CD4-positive, alpha-beta T cell treated with Interleukin-15 for 1 hour (primary cell): ENCODE measurements at places on chromosomes 1 and 21.

GRCh38 chr1:70169018-70169839 lies 36.1 kb downstream of the LRRC40 start:
- DNase-seq = no peak

DNA sequence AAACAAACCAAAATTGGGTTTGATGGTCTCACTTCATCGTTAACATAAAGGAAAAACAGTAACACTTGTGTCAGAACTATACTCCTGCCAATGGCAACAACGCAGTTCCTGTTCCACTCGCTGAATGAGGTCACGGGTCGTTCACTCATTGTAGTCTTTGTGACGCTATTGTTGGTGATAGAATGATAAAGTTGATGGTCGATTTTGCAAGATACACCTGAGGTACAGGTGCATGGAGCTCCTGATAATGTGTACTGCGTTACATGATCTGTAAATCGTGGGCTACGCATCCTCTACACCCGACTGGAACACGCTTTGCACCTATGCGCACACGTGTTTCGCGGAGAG lies 391 bp upstream of the CENPS start:
- DNase-seq = peak; percentile 27

GRCh38 chr1:30656171-30656940 lies 67.0 kb downstream of the MATN1 start:
- DNase-seq = peak; percentile 5

- no peak for DNase-seq
These were observed 31.2 kb upstream of the MORC3 start for GRCh38 chr21:36288651-36289243.

DNA sequence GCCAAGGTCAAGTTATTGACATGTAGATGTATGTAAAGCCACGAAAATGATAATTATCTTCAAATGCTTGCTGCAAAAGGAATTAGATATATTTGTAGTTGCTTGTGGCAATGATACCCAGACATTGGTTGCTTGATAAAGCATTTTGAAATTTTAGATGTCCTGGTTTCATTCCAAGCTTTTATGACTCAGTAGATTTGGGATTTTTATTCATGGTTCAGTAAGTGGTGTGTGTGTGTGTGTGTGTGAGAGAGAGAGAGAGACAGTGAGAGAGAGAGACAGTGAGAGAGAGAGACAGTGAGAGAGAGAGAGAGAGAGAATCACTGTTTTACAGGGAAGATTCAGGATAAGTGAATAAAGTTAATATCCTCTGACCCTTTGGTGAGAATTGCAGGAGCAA lies 498.2 kb upstream of the C1orf87 start:
- DNase-seq = no peak

- no peak for DNase-seq
These were observed 1.4 kb downstream of the ELAVL4 start for GRCh38 chr1:50110151-50110550.

DNA sequence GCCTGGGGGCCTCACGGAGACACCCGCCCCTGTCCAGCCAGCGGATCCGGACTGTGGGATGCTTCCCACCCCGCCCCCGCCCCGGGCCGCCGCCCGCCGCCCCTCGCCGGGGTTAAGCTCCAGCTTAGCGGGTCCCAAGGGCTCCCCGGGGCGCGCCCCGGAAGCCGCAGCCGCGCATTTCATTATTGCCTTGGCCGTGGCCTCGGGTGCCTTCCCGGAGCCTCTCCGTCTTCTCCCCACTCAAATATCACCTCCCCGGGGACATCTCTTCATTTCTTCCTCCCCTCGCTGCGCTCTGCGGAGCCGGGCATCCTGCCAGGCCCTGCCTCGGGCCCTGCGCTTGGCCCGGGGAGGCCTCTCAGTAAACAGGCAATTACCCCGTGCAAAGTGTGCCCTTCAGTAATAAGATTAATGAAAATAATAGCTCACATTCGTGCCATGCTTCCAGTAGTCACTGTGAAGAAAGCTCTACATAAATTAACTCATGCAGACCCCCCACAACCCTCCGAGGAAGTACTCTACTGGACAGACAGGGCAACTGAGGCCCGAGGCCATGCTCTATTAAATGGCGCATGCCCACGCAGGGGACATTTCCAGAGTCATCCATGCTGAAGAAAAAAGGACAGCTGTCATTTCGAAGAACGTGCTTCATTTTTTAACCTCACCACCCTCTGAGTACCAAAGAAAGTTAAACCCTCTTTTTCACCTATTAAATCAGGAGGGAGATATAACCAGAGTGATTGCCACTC lies 49.9 kb upstream of the LAPTM5 start:
- DNase-seq = no peak

DNA sequence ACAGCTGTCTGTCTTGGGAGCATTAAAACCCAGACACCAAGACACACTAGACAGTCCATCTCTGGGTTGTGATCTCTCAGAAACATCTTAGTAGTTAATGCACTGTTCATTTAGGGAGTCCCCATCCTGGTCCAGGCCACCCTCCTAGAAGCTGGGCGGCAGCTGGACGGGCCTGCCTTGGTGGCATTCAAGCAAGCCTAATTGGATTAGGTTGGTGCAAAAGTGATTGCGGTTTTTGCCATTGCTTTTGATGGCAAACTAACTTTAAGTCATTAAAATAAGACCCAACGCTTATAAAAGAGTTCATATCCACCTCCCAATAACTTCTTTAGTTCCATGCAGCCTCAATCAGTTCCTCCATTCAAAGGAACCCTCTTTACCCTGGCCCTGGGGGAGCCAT lies 21.7 kb downstream of the ATP5PO start:
- no peak for DNase-seq

- DNase-seq = no peak
These were observed 29.1 kb upstream of the KLF17 start for GRCh38 chr1:44089371-44090048.

DNA sequence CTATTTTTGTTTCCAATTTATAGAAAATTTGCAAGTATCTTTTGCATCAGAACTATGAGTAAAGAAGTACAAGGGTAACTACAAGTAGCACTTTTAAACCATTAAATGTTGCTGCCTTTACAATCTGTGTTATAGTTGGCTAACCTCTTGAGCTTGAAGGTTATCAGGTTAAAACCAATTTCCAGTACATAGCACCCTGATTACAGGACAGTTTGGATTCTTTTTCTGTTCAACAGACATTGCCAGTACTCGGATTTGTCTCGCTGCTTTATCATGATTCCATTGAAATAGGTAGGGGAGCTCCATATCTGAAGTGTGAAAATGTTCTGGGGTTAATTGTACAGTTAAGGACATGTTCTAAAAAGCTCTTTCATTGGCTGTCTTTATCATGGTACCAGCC lies 40.0 kb downstream of the MIA3 start:
- DNase-seq = no peak

GRCh38 chr1:223393275-223394214 lies at the start of gene CCDC185:
TSS of gene CCDC185 (plus strand) at chr1:223393415. CDS start at chr1:223393476, 61 bp downstream.
- DNase-seq = no peak

GRCh38 chr1:88375977-88376376 lies 308.1 kb upstream of the PKN2 start:
- DNase-seq = no peak

DNA sequence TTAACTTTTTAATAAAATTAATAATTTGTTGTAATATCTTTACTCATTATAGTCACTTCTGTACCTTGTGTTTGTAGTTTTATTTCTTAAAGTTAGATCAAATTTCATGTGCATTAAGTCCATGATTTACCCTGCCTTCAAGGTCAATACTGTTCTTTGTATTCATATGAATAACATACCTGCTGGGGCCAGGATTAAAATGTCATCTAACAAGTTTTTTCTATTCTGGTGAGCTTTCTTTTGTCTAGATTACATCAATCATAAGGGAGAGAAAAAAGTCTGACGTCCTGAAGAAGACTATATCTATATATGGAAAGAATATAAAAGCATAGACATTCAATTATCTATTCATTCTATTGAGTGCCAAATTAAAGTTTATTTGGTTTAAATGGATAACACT lies 232.6 kb downstream of the COL11A1 start:
- no peak for DNase-seq

GRCh38 chr1:24437631-24438396 lies 22.2 kb downstream of the NIPAL3 start:
- DNase-seq = no peak

- no peak for DNase-seq
These were observed 2.5 kb upstream of the MOV10 start for GRCh38 chr1:112672009-112672408.

GRCh38 chr21:19557046-19557445 lies 1153.5 kb upstream of the TMPRSS15 start:
- no peak for DNase-seq

- DNase-seq = no peak
These were observed 164.4 kb upstream of the PALMD start for GRCh38 chr1:99481391-99481996.

DNA sequence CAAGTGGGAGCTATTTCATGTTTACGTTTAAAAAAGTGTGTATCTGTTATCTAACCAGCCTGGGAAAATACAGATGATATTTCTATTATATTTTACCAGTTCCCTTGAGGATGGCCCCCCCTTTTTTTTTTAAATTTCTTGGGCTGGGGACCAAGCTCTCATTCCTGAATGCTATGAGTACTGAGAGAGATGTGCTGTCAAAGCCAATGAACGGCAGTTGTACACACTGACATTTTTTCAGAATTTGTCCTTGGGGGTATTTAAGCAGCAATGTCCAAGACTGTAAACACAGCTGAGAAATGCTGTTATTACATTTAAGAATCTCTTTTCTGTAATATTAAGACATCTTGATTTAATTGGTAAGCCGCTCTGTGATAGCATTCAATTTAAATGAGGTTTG lies 177.9 kb downstream of the ST6GALNAC3 start:
- no peak for DNase-seq

DNA sequence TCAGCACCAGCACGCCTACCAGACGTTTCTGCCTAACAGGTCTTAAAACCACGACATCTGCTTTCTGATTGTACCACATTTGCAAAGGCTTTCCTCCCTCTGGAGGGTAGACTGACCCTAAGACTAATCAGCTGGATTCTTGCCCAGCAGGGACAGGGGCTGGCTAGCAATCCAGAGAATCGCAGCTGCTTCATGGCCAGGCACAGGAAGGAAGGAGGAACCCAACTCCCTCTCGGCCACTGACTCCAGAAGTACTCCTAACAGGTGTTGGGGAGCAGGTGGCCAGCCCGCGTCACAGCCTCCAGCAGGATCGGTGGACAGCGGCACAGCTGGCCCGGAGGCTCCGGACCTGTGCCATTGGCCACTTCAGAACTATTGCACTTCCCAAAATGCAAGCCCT lies 180.8 kb downstream of the NPHP4 start:
- no peak for DNase-seq

GRCh38 chr21:43300496-43301408 lies 126.2 kb downstream of the SIK1 start:
- DNase-seq = no peak

DNA sequence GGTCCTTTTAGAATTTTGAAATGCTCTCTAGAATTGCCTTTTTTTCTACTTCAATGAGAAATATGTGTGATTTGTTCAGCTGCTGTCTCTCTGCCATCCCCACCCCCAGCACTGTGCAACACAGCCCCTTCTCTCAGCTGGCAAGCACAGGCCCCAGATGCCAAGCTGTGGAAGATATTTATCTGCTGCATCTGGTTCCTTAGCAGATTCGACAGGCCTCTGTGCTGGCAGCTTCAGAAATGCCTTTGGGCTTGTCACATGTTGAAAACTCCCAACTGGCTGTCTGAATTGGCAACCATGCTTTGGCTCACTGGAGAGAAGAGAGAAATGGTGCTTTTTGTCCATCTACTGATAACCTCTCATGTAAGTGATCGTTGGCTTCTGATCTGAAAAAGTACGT lies 206.7 kb upstream of the C1orf87 start:
- no peak for DNase-seq

DNA sequence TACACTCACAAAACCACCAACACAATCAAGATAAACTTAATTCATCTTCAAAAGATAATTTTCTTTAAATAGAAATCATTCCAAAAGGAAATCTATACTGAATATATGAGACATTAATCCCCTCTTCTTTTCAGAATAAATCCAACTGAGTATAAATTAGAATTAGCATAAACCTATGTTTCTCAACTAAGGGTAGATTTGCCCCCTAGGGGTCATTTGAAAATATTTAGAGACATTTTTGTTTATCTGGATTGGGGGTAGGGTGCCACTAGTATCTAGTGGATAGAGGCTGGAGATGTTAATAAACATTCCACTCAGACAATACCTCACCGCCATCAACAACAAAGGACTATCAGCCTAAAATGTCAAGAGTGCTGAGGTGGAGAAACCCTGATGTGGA lies 6.5 kb upstream of the TNFSF4 start:
- DNase-seq = no peak

- DNase-seq = no peak
These were observed 87.1 kb upstream of the ARHGEF16 start for GRCh38 chr1:3367376-3367775.

GRCh38 chr1:40808002-40808401 lies 24.4 kb downstream of the KCNQ4 start:
- no peak for DNase-seq

DNA sequence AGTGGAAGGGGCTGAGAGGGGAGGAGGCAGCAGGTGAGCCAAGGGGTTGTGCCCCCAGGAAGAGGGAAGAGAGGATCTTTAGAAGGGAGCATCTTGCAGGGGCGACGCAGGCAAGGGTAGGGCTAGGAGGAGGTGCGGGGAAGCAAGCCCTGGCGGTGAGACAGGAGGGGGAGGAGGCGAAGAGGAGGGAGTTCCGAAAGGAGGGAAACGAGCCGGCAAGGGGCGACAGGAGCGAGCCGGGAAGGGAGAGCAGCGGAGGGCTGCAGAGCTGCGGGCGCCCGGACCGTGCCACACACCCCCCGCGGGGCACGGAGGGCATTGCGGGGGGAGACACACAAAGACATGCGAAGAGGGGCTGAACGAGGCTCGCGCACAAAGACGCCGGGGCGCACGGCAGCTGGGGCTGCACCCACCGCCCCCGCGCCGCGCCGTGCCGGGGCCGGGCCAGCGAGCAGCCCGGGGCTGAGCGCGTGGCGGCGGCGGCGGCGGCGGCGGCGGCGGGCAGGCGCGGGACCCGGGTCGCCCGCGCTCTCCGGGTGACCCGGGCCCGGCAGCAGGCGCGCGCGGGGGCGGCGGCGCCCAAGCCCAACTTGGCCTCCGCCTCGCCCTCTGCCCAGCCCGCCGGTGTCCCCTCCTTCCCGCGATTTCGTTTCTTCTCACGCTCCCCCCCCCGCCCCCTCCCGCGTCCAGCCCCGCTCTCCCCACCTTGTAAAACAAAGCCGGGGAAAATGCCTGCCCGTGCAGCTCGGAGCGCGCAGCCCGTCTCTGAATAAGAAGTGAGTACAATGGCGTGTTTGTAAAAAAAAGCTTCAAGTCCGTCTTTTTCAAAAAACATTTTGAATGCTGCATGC lies at the start of gene KCNK2:
TSS of gene KCNK2 (plus strand) at position 206 of the 851 bp plus-strand sequence. CDS start 649 bp downstream, outside the sequence.
- no peak for DNase-seq

GRCh38 chr1:222600281-222600680 lies 10.5 kb upstream of the TAF1A start:
- no peak for DNase-seq

GRCh38 chr1:181103399-181103798 lies 14.9 kb downstream of the IER5 start:
- no peak for DNase-seq

DNA sequence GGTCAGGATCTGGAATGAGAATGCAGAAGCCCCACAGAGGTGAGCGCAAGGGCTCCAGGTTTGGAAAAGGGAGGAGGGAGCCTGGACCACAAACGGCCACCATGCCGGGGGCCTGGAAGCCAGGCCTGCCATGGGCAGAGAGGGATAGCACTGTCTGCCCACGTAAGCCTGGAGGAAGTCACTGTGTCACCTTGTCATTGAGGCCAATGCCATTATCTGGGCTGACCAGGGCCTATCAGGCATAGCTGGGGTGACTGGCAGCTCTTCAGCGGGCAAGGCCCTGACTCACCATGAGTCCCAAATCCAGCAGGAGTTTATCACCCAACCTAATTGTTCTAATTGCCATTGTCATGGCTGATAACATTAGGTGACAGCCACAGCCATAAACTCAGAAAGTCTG lies 84.6 kb downstream of the MATN1 start:
- no peak for DNase-seq
